ENCODE measurements at places on chromosomes 3 and 15. TPM values are rescaled to one million over a fixed set of nuclear protein-coding genes. Genes with fewer than 3 reads are reported as not detected.

GRCh38 chr3:4044619-4045018, 245.4 kb downstream of the LRRN1 start:
- H3K27ac ChIP-seq: no peak overlapping the region
- DNase-seq: no peak
- no peaks in the 10 kb centered on the region for H3K27me3 ChIP-seq
- H3K4me1 ChIP-seq: no peaks in the 10 kb centered on the region
- H3K36me3 ChIP-seq: no peaks in the 10 kb centered on the region

DNA sequence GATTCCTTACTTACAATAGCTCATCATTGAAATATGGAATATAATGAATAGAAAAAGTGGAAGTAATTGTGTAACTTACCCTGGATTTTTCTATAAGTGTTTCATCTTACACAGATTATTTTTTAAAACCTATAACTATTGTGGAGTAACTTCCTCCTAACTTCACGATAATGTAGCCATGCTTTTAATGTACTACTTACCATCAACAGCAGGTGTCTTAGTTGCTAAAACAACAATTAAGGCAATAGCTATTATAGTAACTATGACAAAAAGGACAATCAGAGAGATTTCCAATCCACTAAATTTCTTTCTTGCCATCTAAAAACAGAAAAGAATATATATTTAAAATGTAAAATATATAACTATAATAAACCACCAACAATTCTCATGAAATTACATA, 2.6 kb downstream of the SI start:
- no peak overlapping the region for H3K4me3 ChIP-seq
- H3K36me3 ChIP-seq: no peaks in the 10 kb centered on the region
- no peaks in the 10 kb centered on the region for H3K27me3 ChIP-seq
- H3K4me1 ChIP-seq: no peaks in the 10 kb centered on the region

- no peak overlapping the region for H3K4me3 ChIP-seq
- DNase-seq: peak; percentile 54
- peaks cover 3% of the 10 kb centered on the region for H3K27me3 ChIP-seq
- H3K36me3 ChIP-seq: no peaks in the 10 kb centered on the region
These were observed 27.2 kb downstream of the SRPRB start for GRCh38 chr3:133832802-133833144.

GRCh38 chr3:60047426-60048200, 997.8 kb upstream of the CFAP20DC start:
- no peaks in the 10 kb centered on the region for H3K27me3 ChIP-seq
- no peak overlapping the region for H3K27ac ChIP-seq
- no peak overlapping the region for H3K4me3 ChIP-seq
- no peaks in the 10 kb centered on the region for H3K36me3 ChIP-seq
- H3K4me1 ChIP-seq: no peaks in the 10 kb centered on the region

DNA sequence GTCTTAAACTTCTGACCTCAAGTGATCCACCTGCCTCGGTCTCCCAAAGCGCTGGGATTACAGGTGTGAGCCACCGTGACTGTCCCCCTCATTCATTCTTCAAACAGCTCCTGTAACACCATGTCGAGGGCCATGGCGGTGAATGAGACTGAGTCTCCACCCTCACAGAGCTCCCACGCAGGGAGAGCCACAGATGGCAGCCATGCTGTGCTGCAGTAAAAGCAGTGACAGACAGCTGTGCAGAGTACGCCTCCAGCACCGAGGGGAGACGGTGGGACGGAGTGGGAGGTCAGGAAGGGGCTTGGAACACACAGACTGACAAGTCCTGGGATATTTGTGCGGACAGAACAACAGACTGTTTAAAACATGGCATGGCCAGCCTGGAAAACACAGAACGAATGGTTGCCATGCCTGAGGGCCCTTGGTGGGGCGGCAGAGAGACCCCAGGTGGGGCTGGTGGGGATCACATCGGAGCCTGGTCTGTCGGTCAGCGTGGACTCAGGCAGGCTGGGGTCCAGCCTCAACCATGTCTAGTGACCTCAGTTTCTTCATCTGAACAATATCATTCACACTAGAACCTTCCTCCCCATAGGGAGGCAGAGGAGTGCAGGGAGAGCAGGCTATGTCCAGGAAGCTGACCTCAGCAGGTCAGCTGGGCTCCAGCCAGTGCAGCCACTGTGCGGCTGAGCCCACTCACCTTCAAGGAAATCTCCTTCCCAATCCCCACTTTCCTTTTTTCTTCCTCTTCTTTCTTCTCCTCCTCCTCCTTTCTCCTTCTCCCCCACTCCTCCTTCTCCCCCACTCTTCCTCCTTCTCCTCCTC, 20.6 kb upstream of the LCTL start:
- H3K36me3 ChIP-seq: no peaks in the 10 kb centered on the region
- H3K4me3 ChIP-seq: no peak overlapping the region
- H3K27me3 ChIP-seq: no peaks in the 10 kb centered on the region
- DNase-seq: no peak

TTLL13 gene
- polyA plus RNA-seq: 0.08 TPM

Data from HepG2 (cell line).